ENCODE measurements at places on chromosomes 1 and 21.

DNA sequence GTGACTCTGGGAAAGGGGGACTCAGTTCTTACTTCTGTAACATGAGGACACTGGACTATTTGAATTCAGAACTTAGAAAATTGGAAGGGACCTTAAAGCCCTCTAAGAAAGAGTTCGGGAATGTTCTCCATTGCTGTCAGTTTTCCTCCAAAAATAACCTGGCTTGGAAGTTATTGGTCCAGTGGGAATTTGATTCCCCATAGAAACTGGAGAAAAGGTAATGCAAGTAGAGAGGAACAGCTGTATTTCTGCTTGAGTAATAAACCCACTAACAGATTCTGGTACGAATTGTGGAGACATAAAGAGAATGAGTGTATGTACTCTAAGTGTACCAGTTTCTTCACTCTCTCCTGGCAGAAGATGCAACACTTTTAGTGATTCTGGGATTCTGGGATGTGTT is 1.8 kb downstream of the ZBED6 start:
- no peak for DNase-seq

DNA sequence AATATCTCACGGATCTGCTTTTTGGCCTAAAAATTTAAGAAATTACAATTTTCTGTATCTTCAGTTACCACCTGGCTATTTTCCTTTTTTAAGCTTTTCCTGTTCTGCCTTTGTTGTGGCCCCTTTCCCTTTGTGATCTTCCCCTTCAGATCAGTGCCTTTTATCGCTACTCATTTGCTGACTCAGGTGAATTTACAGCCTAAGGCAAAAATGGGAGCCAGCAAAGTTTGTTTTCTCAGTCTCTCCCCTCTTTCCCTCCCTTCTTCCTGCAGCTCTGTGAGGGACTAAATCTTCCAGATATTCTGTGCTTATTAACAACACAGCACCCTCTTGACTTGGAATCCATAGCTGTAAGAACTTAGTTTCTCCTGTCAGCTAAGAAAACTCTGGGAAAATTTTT is 5.3 kb upstream of the PRRC2C start:
- DNase-seq = no peak

DNA sequence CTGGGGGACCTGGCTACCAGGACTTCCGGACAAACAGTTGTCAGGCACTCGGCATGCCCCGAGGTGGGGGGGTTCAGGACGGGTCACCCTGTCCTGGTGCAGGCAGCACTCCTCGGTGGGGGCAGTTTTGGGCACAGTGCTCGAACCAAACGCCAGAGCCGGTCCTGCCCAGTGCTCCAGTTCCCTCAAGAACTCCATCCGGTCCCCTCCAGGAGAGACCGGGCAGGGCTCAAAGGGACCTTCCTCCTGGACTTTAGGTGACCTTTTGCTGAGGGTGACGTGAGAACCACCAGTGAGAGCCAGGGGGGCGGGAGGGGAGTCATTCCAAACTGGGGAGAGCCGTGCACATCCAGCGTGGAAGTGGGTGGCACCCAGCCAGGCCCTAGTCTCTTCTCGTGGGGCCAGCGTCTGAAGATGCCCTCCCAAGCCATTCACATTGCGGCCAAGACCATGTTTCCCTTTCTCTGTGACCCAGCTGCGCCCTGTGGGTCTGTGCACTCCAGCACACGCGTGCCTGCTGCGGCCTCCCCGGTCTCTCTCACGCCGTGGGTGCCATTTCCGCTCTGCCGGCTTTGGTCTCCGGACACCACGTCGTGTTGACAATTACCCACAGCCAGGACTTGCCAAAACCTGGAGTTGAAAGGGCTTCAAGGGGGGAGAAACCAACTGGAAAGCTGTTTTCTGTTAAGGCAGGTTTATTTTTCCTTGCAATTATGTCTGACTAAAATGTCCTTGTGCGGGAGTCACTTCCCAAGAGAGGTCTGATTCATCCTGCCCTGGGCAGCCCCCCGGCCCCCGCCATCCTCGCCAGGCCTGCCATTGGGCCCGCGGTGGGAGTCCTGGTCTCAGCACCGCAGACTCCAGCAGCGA is 178.8 kb upstream of the ARHGEF16 start:
- DNase-seq = no peak

GRCh38 chr21:19522381-19522780 is 1118.8 kb upstream of the TMPRSS15 start:
- no peak for DNase-seq

DNA sequence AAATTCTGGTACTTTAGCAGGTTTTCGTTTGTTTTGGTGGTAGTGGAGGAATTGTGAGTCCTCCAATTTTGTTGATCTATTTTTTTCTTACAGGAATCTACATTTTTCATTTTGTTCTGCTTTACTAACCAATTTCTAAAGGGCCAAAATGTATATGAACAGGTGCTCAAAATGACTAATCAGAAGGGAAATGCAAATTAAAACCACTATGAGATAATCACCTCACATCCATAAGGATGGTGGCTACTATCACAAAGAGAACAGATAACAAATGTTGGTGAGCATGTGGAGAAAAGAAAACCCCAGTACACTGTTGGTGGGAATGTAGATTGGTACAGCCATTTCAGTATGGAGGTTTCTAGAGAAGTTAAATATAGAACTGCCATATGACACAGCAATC is 134.2 kb downstream of the LMO4 start:
- DNase-seq = no peak

- no peak for DNase-seq
These were observed 221.6 kb downstream of the RHOU start for GRCh38 chr1:228956864-228957263.

DNA sequence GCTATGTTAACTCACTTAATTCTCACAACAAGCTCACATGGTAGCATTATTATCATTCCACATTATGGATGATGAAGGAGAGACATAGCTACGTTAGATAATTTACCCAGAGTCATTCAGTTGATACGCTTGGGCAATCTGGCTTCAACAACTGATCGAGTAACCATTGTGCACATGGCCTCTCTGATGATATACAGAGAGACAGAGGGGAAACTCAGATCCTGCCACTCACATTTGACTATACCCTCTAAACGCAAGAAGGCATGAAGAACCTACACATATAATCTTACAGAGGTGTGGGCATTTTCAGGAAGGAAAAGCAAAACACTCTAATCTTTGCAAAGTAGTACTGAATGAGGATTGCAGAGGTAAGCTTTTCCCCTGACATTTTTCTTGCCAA is 360.1 kb downstream of the BARHL2 start:
- no peak for DNase-seq

GRCh38 chr1:234398849-234399381 is 25.7 kb downstream of the COA6 start:
- DNase-seq = no peak

DNA sequence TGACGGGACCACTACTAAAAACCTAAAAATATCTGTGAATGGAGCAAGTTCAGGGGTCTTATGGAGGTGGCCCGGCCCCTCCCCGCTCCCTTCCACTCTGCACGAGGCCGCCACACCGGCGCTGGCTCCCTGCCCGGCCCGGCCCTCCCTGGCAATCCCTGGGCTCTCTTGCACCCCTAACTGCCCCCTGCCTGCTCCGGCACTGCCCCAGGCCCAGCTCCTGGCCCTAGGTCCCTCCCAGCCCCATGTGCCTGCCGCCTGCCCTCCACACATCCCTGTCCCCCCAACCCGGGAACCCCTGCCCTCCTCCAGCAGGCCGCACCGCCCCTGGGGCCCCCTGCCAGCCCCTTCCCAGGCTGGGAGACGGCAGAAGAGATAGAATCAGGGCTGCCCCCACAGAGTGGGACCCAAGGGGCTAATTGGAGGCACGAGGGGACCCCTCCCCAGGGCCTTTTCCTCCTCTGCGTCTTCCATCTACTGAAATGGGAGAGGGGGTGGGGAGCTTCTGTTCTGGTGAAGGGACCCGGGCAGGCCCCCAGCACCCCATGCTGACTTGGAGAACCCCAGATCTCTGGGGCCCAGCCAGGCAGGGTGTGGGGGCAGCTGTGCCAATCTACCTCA is 9.3 kb upstream of the CTRC start:
- no peak for DNase-seq

DNA sequence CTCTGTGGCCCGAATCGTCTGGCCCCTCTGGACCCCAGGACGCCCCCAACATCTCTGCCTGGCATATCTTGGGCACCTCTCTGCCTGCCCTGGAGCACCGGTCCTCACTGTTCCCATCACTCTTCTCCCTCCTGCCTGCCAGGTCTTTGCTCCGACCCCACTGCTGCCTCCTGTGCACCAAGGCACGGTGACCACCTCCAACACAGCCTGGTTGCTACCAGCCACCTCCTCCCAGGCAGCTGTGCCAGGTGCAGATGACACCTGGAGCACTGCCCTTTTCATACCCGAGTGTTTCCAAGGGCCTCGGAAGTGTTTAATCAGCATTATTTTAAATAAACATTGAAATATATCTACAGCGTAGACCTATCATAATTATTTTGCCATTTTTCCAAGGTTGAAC is 31.3 kb downstream of the PKNOX1 start:
- no peak for DNase-seq

GRCh38 chr1:246068619-246069509 is 438.2 kb downstream of the SMYD3 start:
- DNase-seq = no peak

DNA sequence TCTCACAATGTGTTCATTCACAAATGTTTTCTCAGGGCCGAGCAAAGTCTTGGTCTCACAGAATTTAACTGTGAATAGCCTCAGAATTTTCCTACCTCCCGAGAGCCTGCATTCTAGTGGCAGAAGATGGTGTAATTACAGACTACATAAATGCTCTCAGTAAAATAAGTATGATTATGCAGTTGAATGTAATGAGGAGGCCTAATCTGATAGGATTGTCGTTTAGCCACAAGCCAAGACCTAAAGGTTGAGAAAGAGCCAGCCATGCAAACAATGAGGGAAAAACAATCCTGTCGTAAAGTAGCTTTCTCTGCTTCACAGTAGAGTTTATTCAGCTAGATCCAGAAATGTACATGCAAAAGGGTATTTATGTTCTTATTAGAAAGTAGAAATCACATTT is 607.8 kb upstream of the B3GALT2 start:
- no peak for DNase-seq

GRCh38 chr1:228161362-228161761 is 4.2 kb upstream of the IBA57 start:
- no peak for DNase-seq

GRCh38 chr21:42661688-42662429 is 8.4 kb downstream of the PDE9A start:
- DNase-seq = no peak

DNA sequence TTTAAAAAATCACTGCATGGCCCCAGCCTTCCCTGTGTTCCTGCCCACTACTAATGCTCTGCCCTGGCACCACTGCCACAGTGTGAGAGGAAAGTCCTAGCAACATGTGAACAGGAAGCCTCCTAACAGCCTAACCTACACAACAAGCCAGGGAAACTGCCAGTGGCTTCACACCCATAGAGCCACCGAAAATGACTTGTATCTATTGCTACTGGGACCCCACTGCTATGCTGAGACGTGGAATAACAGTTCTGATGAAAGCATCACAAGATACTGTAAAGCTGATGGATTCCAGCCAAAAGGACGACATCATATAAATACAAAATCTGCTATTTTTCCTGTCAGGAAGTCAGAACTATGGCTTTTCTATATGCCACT is 74.9 kb downstream of the JAK1 start:
- no peak for DNase-seq

DNA sequence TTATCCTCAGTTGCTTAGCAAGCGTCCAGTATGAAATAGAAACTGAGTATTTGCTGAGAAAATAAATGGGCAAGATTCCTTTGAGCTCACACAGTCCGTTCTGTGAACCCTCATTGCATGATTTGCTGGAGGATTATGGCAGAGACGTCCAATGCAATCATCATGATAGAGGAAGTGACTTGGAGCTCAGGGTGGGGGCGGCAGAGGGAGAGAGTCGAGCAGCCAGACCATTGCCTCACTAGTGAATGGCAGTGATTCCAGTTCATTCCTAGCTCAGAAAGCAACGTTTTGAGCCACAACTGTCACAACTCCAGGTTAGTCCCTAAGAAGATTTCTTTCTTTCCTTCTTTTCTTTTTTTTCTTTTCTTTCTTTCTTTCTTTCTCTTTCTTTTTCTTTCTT is 27.5 kb upstream of the COL9A2 start:
- no peak for DNase-seq

- no peak for DNase-seq
These were observed 18.8 kb upstream of the SCCPDH start for GRCh38 chr1:246705368-246705767.

DNA sequence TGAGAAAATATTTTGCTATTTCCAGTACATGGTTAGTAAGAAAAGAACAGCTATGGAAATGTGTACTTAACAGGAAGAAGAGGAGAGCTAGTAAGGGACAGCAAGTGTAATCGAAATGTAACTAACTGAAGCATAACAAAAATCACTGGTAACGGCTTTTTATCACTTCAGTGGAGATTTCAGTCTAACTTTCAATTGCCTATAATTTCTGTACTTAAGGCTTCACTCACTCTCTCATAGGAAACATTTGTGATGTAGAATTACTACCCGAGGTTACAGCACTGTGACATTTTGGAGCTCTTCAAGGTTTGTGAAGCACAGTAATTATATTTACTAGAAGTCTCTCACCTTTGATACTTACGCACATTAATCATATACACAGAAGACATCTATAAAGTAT is 1119.1 kb downstream of the AMY1C start:
- no peak for DNase-seq

GRCh38 chr1:169041366-169041765 is 65.1 kb upstream of the ATP1B1 start:
- DNase-seq = no peak

GRCh38 chr1:218171302-218171893 is 113.7 kb upstream of the RRP15 start:
- DNase-seq = no peak

- DNase-seq = no peak
These were observed 64.8 kb downstream of the FAM163A start for GRCh38 chr1:179807691-179808485.

DNA sequence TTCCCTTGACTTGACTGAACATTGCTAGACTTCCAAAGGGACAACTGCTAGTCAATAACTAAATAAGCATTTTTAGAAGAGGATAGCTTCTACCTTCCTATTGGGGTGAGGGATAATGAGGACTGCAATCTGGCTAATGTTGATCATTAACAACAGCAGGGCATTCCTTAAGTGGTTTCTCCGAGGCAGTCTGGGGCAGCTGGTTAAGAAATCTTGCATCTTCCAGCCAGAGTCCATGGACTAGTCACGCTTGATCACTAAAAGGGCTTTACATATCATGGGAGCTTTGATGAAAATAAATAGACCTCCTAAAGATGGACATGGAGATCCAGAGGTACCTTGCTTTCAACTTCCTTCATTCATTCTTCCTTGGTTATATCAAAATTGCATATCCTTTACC is 329.4 kb upstream of the ESRRG start:
- no peak for DNase-seq

DNA sequence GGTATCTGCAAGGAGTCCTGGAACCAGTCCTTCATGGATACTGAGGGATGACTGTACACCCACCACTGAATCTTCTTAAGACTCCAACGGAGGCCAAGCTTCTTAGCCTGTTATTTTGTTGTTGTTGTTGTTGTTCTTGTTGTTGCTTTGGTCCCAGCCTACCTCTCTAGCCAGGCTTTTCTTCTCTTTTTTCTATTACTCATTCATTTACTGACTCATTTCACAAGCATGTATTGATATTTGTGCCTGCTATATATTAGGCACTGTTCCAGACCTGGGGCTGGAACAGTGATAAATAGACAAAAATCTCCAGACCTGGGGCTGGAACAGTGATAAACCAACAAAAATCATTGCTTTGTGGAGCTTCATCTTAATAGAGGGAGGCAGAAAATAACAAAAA is 20.4 kb downstream of the CENPF start:
- DNase-seq = no peak
